ENCODE measurements at places on chromosomes 2 and 18.

DNA sequence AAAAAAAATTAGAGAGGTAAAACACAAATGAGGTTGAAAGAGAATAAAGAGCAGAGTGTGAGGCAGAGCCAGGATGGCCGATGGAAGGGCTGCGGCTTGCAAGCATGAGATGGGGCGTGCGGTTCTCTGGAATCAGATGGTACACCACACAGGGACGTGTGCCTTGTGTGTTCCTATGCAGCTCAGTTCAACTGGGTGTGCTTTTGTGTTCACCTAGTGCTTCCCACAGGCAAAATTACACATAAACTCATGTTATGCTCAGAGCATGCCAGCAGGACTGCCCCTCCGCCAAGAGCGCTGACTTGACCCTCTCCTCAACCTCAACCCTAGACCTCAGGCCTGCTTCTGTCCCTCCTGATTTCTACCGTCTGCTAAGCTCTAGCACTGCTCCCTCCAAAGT lies 24.4 kb downstream of the STARD7 start:
- no peak for DNase-seq

- no peak for DNase-seq
These were observed 22.0 kb downstream of the NTSR2 start for GRCh38 chr2:11647834-11648600.

- DNase-seq = peak; percentile 68
These were observed 76.0 kb downstream of the EPC2 start for GRCh38 chr2:148720501-148721001.

DNA sequence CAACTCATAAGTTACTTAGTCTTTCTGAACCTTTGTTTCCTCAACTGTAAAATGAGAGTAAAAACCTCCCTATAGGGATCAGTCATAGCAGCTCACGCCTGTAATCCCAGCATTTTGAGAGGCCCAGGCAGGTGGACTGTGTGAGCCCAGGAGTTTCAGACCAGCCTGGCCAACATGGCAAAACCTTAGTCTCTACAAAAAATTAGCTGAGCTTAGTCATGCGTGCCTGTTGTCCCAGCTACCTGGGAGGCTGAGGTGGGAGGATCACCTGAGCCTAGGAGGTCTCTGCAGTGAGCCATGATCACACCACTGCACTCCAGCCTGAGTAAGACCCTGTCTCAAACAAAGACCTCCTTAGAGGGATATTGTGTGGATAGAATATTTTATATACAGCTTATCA lies 2.3 kb downstream of the GPR155 start:
- no peak for DNase-seq

DNA sequence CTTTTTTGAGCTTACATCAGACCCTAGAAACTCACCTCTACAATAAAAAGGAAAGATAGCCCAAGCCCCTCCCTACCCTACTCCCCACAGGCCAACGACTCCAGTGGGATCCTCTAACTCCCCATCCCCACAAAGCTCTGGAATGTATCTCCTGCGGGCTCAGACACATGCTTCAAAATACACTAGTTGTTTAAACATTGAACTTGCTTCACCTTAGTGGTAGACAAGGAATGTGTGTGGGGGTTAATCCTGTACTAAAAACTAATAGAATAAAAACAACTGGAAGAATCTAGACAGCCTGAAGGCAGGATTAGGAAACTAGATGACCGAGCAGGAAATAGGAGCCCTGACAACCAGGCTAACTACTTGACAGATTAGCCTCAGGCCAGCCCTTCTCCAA lies 211.5 kb downstream of the SUCLG1 start:
- DNase-seq = no peak

GRCh38 chr2:46451131-46451711 lies 28.1 kb upstream of the TMEM247 start:
- DNase-seq = no peak

- no peak for DNase-seq
These were observed 96.8 kb upstream of the THUMPD2 start for GRCh38 chr2:39875914-39876267.

DNA sequence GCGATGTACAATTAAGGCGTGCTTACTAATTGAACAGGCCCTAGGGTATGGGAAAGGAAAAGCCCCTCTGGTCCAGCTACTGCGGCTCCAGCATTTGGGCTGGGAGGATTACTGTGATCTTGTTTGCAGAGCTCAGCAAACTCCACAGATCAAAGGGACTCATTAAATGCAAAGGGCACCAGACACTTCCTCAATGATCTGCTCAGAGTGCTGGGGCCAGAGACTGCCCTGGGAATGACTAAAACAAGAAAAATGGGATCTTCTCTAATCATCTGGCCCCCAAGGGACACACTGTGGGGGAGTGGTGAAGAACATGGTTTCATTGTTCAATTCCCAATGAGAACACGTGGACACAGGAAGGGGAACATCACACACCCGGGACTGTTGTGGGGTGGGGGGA lies 85.0 kb downstream of the MARCHF4 start:
- DNase-seq = no peak

DNA sequence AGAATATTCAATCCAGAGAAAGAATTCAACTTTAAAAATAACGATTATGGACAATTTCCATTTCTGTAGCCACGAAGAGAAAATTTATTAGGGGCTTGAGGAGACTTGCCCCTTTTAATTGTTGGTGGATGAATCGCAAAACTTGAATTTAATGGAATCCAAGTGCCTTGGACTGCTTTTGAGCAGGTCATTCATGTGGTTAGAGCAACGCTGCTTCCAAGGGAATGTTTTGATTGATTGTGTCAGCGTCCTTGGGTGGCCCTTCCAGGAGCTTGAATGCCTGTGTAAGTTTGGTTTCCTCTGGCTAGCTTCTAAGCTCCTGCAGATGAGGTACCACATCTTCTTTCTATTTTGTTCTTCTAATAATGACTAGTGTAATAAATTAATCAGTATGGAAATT lies 213.4 kb downstream of the LTBP1 start:
- no peak for DNase-seq

DNA sequence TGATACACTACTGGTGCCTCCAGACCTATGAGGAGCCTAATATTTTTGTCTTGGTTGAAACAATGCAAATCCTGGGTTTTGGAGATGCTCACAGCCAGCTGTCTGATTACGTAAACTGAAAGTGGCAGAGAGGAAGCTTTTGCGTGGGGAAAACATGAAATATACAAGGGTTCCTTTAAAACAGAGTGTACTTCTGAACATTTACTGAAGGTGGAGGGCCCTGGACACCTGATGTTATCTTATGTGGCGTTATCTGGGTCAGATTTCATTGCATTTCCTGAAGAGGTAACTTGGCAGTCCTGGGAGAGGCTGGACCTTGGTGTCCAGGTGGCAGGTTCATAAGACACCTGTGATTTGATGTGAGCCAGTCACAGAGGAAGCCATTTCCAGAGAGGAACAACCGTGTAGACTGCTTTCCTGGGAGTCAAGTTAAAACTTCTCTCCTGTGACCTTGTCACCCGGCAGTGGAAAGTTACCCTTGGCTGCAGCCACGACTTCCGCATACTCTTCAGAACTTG lies 105.0 kb downstream of the NEDD4L start:
- no peak for DNase-seq

- no peak for DNase-seq
These were observed 716 bp downstream of the MMADHC start for GRCh38 chr2:149586898-149587219.

- no peak for DNase-seq
These were observed 210.9 kb upstream of the REV1 start for GRCh38 chr2:99700482-99701398.

- no peak for DNase-seq
These were observed 13.6 kb downstream of the SNRNP200 start for GRCh38 chr2:96291751-96292150.

DNA sequence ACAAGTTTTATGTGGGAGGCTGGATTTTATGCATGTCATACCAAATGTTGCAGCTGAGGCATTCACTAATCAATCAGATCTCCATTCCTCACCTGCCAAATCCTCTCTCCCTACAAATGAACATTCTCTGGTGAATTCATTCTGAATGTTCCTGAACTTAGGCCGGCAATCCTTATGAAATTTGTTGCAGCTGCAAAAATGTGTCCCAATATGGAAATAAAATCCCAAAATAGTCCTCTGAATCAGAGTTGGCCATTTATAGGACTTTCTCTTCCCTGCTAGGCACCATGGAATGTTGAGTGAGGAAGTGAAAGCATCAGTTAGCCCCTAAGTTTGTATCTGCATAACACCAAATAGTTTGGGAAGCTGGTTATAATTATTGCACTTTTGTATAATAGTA lies 25.6 kb downstream of the GCA start:
- no peak for DNase-seq

GRCh38 chr2:120486946-120487345 lies 141.0 kb downstream of the INHBB start:
- DNase-seq = no peak

DNA sequence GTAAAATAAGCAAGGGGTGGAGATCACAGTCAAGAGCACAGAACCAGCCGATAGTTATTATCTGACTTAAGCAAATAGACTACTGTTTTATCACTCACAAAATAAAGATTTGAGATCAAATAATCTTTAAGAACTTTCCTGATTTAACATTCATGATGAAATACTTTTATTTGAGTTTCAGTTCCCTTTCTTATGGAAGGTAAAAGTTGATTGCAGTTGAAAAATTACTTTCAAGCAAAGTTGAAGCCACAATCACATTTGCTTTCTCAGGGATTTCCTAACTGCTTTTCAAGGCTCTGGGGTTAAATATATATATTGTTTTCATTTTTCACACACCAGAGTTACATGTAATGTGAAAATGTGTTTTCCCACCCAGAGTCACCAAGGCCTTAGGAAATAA lies 599.5 kb downstream of the KCNJ3 start:
- no peak for DNase-seq

- peak; percentile 65 for DNase-seq
These were observed 723.2 kb downstream of the DPP10 start for GRCh38 chr2:115165529-115166109.

GRCh38 chr18:39230086-39230803 lies 1664.6 kb upstream of the CELF4 start:
- no peak for DNase-seq
